GM04503 (cell line): ENCODE measurements at places on chromosomes 1 and 21.

DNA sequence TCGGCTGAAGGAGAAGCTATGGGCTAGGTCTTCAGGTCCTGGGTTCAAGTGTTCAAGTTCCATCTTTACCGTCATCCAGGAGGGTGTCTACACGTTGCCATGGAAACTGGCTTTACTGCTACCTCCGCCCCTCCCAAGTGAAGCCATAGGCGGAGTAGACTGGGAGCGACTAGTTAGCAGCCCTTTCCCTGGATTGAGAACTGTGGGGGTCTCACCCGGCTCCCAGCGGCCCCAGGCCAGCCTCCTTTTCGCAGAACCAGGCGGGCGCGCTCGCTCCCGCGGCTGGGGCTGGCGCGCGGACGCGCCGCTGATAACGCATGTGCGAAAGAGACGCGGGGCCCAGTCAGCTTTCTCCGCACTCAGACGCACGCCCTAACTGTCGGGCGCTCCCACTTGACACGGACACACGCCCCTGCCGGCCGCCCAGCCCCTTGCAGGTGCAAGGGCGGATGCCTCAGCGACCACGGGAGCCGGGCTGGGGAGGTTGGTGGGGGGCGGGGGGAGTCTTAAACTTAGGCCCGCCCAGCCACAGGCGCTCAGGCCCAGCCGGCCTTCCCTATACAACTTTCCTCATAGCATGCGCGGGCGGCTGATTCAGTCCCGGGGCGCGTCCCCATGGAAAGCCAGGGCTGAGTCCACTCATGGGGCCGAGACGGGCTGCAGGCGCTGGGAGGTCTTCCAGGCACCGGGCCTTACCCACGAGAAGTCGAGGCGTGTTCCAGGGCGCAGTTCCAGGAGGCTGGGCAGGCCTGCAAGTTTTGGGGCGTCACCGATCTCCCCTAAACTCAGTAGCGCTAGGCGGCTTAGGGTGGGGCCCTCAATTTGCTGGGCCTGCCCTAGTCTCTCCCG is 7.4 kb downstream of the EFNA4 start:
- no peak for DNase-seq

DNA sequence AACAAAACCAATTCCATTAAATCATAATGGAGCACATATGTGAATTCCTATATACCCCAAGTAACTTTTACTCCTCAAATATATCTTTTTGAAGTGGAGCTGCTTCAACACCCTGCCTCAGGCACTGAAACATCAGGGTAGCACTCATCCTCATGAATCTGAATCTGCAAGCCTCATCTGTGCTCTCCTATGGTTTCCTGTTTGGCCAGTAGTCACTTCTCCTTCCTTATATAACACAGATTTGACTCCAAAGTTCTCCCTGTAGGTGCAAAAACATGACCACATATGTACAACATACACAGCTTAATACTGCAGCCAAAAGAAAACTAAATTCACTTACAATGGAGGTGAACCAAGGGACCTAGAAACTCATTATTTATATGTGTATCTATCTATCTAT is 7.2 kb downstream of the TRIT1 start:
- DNase-seq, result no peak

DNA sequence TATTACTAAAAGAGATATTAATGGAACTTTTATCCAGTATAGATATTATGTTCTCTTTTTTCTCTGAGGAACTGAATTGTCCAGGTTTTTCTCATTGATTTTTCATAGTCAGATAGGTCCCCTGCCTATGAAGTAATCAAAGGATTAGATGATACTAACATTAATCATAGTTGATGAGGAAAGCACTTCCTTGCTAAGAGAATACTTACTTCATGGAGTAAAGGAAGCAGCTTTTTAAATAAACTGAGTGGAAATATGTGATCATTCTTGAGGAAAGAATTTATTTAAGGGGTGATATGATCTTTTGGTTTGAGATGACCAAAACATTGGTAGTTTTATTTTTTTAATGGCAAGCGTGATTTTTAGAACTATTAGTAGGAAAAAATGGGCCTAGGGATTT is 58.9 kb downstream of the SWT1 start:
- no peak for DNase-seq

GRCh38 chr1:246544001-246544400 is 22.1 kb downstream of the TFB2M start:
- no peak for DNase-seq

GRCh38 chr21:14988760-14989159 is 76.0 kb downstream of the NRIP1 start:
- DNase-seq, result no peak

DNA sequence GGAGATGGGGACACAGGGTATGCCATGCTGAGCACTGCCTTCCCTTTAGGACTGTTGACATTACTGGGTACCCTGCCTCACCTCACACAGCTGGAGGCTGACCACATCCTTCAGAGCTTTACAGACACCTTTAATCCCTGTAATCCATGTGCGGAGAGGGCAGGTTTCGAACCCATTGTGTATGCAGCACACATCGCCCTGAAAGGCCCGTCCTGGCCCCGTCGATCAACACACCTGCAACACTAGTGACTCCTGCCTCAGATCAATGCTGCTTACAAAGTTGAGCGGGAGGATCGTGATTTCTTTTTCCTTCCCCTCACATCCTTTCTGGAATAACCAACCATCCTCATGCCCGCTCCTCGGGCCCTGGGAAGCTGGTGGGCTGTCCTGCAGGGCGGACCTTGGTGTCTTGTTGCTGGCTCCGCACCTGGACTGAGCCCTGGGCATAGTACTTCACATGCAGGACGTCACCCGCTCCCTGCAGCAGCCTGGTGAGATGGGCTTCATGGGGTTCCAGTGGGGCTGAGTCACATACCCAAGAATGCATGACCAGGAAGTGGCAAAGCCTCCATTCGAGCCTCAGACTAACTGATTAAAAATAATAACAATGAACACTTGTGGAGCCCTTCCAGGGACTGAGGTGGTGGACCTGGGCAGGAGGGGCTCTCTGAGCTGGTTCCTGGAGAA is 403.6 kb downstream of the PTPRU start:
- peak; percentile 3 for DNase-seq

DNA sequence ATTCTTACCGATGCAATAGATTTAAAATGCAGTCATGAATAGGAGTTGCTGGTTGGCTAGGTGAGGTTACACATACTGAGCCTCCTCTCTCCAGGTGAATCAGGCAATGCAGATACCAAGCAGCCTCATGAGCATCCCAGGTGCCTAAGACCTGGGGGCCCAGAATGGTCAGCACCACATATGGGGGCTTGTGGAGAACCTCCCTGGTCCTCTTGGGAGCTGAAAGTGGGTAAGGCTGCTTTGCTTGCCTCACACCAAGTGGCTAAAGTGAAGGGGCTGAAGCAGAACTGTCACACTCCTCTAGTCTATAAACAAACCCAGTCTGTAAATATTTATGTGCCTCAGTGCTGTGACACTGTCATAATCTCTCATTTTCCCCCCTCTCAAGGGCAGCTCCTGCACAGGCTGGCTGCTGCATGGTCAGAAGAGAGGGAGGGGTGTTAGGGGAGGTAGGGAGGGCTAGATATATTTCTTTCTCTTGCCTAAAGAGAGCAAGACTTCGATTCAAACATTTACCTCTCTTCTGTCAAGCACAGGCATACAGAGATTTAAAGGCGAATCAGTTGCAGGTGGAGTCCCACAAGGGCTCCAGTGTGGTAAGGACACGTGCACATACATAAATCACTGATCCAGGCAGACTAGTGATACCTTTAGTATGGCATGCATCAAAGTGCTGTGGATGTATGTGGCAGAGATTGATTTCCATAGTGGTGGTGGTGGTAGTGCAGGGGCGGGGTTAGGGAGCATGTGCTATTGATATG is 157.9 kb upstream of the TNR start:
- no peak for DNase-seq

DNA sequence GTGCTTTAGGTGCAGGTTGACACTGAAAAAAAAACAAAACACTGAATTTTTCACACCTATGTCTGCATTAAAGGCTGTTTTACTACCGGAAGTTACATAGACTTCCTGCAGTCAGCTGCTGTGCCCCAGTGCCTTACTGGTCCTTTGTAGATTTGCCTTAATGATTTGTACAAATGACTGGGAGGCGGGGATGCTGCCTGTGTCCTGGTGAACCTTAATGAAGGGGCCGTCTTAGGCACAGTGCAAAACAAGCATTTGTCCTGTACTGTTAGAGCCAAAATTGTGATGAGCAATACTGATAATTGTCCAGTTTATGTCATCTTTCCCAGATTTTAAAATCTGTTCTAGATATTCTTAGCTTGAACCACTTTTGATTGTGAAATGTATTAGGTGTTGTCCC is 90.9 kb upstream of the PGD start:
- DNase-seq, result no peak

- DNase-seq, result no peak
Observed at GRCh38 chr1:175481126-175482070, 262.0 kb downstream of the TNR start.

DNA sequence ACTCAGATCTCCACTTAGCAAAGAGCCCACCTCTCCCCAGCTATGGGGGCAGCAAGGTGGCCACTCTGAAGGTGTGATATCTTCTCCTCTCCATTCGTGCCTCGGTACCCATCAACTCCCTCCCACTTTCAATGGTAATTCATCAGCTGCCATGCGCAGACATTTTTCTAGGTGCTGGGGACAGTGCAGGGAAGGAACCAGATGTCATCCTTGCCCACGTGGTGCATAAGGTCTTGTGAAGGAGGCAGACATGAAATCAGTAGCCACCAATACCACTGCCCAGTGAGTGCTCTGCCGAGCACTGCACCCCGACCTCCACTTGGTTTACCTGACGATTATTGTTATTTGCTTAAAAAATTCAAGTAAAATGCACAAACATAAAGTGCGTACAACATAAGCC is 76.3 kb upstream of the CSF3R start:
- no peak for DNase-seq

- no peak for DNase-seq
Observed at GRCh38 chr1:178091986-178092745, 1.7 kb upstream of the RASAL2 start.

DNA sequence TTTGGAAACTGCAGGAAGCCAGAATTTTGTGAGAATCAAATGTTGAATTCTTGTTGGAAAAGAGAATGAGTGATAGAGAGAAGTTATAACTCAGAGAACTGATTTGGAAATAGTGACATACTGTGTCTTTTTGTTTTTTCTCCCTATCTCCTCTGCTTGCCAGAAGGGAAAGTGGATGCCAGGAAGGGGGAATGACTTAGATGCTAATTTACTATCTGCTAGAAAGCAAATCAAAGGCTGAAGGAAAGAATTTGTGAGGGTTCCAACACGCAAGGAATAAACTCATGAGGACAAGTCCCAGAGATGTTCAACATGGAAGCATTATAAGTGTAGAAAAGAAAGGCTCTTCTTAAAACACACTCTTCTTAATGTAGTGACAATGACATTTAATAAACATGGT is 20.5 kb upstream of the LRRC39 start:
- no peak for DNase-seq

DNA sequence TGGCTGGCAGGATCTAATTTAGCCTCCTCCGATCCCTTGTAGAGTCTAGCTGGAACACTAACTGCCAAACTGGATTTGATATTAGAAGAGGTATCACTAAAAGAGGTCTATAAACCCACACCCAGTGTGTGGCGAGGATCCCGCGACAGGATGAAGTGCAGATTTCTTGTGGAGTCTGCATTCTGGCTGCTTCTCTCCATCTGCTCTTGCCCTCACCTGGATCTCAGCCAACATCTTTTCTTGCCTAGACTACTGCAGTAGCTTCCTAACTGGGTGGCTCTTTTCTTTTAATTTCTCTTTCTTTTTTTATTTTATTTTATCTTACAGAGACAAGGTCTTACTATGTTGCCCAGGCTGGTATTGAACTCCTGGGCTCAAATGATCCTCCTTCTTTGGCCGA is 48.9 kb upstream of the CAPZB start:
- no peak for DNase-seq

GRCh38 chr1:15788624-15789301 is 18.7 kb downstream of the UQCRHL start:
- no peak for DNase-seq

DNA sequence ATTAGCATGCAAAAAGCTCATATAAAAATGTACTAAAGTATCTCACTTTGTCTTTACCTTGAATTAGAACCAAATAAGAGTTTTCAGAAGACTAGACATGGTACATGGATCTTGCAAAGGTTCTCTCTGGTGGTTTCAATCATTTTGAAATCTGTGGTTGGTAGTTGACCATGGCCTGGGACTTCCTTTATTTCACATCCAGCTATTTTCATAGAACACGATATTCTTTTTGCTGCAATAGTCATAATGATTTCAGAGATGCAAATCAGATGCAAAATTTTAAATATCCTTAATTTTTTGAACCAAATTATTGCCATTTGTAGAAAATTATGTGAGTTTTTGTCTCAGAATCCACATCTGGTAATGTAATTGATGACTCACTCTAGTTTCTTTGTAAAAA is 375.1 kb upstream of the ZP4 start:
- DNase-seq, result no peak

GRCh38 chr21:40425981-40426380 is 421.0 kb downstream of the DSCAM start:
- DNase-seq, result no peak

DNA sequence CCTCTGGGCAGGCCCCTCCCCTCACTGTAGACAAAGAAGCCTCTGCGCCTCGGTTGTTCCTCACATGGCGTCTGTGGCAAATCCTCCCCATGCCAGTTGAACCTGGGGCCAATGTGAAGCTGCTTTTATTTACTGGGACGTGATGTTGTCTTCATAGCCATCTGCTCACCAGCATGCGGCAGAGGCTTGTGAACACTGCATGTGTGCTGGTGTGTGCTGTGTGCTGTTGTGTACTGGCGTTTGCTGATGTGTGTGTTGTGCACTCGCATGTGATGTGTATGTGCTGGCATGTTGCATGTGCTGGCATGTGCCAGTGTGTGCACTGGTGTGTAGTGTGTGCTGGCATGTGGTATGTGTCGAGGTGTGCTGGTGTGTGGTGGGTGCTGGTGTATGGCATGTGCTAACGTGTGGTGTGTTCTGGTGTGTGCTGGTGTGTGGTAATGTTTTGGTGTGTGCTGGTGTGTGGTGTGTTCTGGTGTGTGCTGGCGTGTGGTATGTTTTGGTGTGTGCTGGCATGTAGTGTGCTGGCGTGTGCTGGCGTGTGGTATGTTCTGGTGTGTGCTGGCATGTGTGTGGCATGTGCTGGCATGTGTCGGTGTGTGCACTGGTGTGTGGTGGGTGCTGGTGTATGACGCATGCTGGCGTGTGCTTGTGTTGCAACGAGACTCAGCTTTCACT is 37.2 kb upstream of the TRAPPC10 start:
- no peak for DNase-seq

- DNase-seq, result no peak
Observed at GRCh38 chr21:37668462-37669239, 247.6 kb downstream of the KCNJ6 start.

DNA sequence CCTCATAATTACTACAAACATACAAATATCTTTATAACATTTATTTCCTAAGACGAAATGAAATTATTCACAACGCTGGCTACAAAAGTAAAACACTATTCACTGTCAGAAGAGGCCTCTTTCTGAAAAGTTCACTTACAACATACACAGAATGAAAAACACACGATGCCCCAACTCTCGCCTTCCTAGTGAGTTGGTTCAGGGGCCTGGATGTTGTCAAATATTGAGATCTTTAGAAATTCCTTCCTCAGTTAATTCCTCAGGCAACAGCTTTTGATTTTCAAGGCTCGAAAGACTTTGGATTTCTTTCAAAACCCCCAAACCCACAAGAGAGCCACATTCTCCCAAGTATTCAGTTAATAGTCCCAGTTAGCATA is 14.2 kb upstream of the KCNE1 start:
- DNase-seq, result no peak

GRCh38 chr1:104878203-104878909 is 1128.7 kb downstream of the AMY1C start:
- DNase-seq, result no peak

- DNase-seq, result no peak
Observed at GRCh38 chr1:208923456-208923855, 660.1 kb upstream of the CAMK1G start.

- DNase-seq, result no peak
Observed at GRCh38 chr1:236495467-236496112, 28.2 kb upstream of the LGALS8 start.
